AG10803 (cell line): ENCODE measurements at places on chromosomes 16 and 17.

DNA sequence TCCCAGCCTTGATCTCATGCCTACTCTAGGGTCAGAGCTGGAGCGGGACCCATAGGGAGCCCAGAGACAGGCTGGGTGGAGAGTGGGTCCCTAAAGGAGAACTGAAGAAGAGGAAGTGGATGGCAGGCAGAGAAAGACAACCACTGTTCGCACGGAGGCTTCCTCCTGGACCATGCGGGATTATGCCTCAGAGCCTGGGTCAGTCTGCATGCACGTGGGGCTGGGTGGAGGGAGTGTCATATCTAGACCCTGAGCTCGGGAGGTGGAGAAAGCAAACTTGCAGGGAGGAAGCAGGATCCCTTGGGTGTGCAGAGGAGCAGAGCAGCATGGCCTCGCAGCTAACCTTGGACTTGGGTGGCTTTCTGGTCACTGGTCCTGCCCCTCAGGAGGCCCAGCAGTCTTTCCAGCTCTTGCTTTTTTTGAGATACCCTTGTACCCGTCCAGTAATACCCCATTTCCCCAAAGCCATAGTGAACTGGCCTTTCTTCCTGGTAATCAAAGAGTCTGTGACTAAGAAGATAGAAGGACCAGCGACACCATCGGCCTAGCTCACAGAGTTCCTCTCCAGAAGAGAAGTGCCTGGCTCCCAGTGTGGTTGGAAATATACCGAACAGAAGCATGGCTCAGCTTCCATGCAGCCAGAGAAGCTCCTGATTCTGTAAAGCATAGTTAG is 344.2 kb downstream of the CPPED1 start:
- DNase-seq: no peak

- no peak for DNase-seq
Observed at GRCh38 chr16:49923411-49923810, 67.5 kb upstream of the ZNF423 start.

- no peak for DNase-seq
Observed at GRCh38 chr17:82950525-82951102, 110.8 kb upstream of the ZNF750 start.

DNA sequence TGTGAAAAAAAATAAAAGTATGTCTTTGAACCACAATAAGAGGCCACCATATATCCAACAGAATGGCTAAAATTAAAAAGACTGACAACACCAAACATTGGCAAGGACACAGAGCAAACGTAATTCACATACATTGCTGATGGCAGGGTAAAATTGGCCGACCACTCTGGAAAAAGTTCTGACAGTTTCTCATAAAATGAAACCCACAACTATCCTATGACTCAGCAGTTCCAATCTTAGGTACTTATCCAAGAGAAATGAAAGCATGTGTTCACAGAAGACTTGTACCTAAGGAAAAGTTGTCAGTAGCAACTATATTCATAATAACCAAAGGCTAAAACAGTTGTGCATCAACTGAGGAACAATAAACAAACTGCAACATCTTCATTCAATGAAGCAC is 357.3 kb upstream of the XYLT1 start:
- DNase-seq: peak; percentile 88

GRCh38 chr16:15648135-15648730 is 1.8 kb upstream of the NDE1 start:
- peak; percentile 29 for DNase-seq

GRCh38 chr17:73359987-73360410 is 48.2 kb upstream of the CDC42EP4 start:
- no peak for DNase-seq

GRCh38 chr16:49585143-49585832 is 211.7 kb downstream of the C16orf78 start:
- no peak for DNase-seq

- DNase-seq: no peak
Observed at GRCh38 chr17:44063704-44064639, 2.5 kb downstream of the LSM12 start.

DNA sequence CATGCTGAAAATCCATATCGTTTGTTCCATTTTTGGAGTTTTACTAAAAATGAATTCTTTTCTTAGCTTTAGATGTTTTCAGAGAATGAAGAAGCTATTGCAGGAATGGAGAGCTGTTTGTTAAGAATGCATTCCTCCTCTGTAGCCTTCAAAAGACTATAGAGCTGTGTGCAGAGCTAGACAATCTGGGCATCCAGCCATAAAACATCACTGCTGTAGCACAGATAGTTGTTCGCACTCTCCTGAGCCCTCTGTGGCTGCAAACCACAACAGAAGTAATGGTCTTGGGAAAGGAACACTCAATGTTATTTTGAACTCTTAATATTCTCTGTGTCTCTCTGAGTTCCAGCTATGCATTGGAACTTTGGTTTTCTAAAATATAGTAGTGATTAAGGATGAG is 4.9 kb downstream of the TNRC6C start:
- DNase-seq: peak; percentile 95

- no peak for DNase-seq
Observed at GRCh38 chr17:77914385-77915254, 43.9 kb upstream of the TNRC6C start.

- DNase-seq: no peak
Observed at GRCh38 chr16:85052536-85052935, 24.9 kb downstream of the KIAA0513 start.

- DNase-seq: no peak
Observed at GRCh38 chr16:87527055-87527724, 34.4 kb upstream of the ZCCHC14 start.

DNA sequence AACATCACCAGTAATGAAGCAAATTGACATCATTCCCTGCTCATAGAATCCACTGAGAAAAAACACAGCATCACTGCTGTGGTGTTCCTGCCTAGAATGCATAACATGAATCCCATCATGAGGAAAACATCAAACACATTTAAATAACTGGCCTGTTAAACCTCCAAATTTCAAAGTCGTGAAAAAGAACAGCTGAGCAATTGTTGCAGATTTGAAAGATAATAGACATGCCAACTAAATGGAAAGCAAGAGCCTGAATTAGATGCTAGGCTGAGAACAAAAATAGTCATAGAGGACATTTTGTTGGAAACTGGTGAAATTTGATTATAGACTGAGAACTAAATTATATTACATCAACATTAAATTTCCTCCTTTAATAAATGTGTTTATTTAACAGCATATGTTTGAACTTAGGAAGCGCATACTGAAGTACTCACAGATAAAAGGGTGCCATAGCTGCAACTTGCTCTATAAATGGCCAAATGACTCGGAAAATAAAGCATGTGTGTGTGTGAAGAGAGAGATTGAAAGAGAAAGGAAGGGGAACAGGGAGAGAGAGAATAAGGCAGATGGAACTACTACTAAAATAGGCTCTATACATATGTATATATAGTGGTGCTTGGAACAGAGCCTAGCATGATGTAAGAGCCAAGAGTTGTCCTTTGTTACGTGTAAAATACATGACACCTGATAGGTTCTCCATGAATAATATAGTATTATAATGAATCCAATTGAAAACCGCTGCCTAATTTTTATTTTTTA is 305.0 kb upstream of the MON1B start:
- no peak for DNase-seq

DNA sequence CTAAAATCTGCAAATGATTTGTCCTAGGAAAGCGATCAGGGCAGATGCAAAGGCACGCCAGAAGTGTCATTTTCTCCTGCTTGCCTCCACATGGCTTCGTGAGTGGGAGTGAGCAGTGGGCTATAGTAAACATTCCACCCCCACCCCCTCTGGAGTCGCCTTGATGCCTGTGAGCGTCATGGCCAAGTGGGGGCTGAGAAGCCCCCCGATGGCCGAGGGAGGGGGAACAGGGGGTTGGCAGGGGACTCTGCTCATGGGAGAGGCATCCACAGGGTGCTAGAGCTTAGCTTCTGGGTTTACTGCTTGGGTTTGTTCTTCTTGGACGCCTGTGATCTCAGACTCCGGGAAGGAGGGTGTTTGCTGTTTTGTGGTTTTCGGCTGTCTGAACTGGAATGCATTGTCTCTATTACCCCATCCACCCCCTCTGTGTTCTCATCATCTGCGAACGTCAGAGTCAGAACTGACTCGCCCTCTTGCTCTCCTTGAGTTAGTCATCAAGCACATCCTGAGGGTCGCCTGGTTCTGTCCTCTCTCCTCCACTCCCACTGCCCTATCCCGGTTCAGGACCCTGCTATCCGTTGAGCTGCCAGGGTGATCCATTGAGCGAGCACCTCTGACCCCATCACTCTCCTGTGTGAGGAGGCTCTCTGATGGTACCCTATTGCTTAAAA is 15.4 kb downstream of the TNS4 start:
- DNase-seq: peak; percentile 98

GRCh38 chr16:83315271-83315670 is 492.5 kb upstream of the HSBP1 start:
- no peak for DNase-seq

DNA sequence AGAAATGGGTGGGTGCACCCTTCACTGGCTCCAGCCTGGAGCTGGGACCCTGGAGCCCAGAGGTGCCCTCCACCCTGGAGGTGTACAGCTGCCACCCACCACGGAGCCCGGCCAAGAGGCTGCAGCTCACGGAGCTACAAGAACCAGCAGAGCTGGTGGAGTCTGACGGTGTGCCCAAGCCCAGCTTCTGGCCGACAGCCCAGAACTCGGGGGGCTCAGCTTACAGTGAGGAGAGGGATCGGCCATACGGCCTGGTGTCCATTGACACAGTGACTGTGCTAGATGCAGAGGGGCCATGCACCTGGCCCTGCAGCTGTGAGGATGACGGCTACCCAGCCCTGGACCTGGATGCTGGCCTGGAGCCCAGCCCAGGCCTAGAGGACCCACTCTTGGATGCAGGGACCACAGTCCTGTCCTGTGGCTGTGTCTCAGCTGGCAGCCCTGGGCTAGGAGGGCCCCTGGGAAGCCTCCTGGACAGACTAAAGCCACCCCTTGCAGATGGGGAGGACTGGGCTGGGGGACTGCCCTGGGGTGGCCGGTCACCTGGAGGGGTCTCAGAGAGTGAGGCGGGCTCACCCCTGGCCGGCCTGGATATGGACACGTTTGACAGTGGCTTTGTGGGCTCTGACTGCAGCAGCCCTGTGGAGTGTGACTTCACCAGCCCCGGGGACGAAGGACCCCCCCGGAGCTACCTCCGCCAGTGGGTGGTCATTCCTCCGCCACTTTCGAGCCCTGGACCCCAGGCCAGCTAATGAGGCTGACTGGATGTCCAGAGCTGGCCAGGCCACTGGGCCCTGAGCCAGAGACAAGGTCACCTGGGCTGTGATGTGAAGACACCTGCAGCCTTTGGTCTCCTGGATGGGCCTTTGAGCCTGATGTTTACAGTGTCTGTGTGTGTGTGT is 46.8 kb downstream of the IL21R start:
- no peak for DNase-seq

DNA sequence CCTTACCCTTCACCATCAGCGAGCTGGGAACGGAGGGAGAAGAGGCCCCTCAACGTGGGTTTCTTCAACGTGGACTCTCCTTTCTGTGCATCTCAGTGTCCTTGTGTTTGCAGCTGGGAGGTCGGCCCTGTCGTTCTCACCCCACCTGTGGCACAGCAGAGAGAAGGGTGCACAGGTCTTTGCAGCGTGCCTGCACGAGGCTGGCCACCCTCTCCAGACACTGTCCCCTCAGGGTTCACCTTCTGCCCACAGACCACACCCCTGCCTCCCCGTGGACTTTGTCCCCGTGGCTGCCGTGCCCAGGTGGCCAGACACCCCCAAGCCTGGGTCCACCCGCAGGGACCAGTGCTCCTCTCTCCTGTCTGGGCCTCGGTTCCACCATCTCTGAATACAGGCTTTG is 7.3 kb upstream of the WDR45B start:
- no peak for DNase-seq

DNA sequence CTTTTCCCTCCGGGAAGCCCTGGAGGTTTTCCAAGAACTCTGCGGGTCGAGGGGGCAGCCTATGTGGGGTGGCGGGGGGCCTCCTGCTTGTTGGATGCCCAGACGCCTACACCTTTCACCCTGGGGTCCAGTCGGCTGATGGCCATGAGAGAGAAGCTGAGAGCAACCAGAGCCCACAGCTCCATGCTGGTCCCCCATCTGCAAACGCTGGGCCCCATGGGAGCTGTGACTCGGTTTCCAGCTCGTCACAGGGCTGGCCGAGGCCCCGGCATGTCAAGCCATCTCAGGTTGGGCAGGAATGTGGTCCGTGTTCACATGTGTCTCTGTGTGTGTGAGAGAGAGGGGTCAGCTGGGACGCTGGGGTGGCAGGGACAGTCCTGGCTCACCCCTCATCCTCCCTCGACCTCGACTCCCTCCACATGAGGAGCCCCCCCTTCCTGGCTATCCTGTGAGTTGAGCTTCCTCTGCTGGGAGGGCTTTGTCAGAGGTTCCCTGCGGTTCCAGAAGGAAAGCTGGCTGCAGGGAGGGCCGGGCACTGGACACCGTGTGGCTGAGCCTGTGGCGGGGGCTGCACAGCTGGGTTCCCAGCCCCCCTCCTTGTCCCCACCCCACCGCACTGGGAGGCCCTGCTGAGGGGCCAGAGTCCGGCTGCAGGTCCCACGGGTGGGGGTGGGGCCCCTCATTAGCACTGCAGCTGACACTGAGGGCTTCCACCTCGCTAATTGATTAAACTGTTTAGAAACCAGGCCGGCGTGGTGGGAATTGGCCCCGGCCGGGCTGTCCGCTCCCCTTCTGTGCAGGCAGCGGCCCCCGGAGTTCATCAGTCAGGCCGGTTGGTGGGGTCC is 19.1 kb downstream of the METRNL start:
- no peak for DNase-seq

- DNase-seq: no peak
Observed at GRCh38 chr16:46882304-46882939, 1.7 kb upstream of the GPT2 start.

DNA sequence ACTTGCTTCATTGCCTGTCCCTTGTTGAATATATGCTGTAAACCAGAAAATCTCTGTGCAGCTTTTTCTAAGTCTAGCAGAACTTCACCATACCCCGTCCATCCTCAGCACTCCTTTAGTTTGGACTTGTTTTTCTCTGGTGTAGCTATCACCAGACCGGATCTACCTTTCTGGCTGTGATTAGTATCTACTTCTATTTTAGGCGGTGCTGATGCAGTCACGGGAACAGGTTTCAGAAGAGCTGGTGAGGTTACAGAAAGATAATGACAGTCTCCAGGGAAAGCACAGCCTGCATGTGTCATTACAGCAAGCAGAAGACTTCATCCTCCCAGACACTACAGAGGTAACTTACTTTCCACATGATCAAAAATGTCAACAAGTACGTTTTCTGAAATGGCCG is 46.4 kb downstream of the NUP88 start:
- no peak for DNase-seq

DNA sequence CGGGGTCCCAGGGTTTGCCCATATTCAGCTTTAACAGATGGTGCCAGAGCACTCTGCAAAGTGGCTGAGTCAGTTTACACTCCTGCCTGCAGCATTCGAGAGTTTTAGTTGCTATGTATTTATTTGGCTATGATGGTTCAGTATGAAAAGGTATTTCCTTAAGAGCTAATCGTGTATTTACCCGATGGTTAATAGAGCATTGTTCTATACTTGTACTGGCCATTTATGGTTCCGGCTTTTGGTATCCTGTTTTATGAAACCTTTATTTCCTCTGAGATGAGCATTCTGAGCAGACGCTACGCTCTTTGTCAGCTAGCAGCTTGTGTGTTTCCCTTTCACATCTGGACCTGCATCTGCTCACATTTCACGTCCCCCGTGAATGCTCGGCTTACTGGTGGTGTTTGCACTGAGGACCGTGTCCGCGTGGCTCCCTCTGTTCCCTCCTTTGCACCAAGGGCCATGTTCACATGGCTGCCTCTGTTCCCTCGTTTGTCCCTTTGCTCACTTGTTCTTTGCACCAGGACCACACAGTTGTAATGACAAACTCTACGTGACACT is 149.1 kb upstream of the CHMP6 start:
- no peak for DNase-seq
